ENCODE measurements at places on chromosomes 7 and 10.

DNA sequence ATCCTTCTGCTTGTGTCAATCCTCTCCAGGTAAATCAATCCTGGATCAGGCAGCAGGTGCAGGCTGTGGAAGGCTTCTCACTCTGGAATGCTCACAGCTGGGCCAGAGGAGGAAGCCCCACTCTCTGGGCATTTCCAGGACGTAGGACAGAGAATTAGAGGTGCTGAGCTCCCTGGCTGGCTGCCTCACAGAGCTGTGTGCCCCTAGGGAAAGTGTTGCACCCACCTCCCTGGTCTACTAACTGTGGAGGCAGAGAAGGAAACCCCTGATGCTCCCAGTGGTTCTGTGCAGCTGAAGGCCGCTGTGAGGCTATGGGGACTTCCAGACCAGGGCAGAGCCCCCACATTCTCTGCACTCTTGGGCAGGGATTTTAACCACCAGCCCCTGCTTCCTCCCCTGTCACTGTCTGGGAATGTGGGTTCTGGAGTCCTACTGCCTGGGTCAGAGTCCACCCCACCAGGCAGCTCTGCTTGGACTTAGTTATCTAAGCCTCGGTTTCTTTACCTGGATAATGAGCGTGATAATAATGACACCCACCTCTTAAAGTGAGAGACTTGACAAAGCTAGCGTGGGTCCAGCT, 73.5 kb upstream of the EEPD1 start:
- DNase-seq, result no peak

- DNase-seq, result no peak
Measured at GRCh38 chr10:130195746-130196294, 59.6 kb downstream of the GLRX3 start.

DNA sequence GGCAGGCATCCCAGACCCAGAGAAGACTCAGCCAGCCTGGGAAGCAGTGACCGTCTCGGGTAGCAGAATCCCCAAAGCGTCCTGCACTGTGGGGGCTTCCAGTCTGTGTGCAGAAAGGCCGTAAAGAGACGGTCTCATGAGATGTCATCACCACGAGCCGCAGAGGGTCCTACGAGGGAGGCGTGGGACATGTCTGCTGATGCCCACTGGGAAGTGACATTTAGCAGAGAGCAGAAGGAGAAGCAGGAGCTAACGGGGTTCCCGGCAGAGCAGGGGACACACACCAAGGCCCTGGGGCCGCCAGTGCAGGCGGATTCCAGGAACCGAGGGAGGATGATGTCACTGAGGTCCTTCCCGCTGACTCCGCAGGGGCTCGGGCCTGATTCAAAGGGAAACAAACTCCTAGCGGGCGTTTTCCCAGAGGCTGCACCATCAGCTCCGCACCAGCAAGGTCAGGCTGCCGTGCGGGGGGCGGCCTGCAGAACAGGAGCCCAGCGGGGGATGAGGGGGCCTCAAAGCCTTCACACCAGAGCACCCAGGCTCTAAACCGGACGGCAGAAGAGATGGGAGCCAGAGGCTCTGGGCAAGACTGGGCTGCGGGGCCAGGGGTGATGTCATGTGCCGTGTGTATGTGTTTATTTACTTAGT, 85.4 kb upstream of the PDGFA start:
- no peak for DNase-seq

DNA sequence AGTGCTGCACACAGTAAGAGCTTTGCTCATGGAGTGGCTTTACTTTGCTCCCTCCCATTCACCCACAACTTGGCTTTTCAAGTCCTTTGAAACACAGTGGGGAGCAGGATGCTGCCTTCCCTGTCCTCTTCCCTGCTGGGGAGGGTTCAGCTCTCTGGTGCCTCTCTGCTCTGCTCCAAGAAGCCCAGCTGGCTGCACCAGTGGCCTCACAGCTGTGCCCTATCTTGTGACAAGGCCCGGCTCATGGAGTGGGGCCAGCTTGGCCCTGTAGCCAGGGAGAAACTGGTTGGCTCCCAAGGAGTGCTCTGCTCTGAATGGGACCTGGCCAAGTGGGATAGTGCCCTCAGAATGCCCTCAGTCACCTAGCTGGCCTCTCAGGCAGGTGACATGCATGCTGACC, 212.3 kb upstream of the ZMIZ1 start:
- no peak for DNase-seq

DNA sequence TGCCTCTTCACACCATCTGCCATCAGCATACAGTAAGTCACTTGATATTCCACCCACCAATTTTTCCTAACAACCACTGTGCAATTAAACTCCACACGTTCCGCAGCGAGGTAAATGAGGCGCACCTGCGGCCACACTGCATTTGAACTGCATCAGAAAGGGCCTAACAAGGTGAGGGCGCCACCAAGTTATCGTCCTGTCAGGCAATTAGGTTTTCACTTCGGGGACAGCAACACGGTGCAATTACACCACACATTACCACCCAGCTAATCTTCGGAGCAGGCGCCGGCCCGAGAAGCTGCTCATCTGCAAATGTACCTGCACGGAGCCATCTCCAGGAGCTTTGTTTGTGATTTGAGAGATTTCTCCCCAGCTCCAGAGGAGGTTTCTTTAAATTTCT, 84.4 kb downstream of the EBF3 start:
- DNase-seq, result no peak

DNA sequence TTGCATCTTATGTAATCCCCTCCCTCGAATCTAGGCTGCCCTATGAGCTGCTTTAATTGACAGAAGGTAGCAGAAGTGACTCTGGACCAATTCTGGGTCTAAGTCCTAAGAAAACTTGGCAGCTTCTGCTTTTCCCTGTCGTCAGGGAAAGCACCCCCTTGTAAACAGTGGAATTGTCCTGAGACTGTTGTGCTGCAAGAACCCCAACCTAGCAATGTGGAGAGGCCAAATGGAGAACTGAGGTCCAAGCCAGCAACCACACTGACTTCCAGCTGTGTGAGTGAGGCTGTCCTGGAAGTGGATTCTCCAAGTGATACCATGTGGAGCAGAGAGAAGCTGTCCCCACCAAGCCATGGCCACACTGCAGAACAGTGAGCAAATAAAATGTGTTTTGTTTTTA, 75.5 kb downstream of the ARHGAP22 start:
- no peak for DNase-seq

DNA sequence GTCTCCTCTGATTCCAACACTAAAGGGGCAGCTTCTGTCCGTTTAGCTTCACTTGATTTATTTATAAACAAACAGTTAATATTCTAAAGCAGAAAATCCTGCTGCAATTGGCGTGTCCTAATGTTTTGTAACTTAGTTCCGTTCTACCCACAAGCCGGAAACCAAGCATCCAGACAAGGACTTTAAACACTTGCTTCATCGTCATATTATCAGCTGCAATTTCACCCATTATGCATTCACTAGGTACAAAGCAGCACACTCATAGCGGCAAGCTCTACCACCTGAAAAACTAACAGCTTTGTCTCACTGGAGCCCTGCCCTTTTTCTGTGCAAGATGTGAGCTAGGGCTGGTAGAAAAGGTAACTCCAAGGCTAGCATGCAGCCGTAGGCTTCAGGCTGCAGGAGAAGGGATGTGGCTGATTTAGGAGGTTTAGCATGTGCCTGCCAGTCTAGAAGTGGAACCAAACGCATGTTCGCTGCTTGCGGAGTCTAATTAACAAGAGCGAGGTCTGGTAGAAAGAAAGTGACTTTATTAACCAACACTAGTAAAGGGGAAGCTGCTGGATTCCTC, 43.7 kb upstream of the BPGM start:
- DNase-seq, result no peak

DNA sequence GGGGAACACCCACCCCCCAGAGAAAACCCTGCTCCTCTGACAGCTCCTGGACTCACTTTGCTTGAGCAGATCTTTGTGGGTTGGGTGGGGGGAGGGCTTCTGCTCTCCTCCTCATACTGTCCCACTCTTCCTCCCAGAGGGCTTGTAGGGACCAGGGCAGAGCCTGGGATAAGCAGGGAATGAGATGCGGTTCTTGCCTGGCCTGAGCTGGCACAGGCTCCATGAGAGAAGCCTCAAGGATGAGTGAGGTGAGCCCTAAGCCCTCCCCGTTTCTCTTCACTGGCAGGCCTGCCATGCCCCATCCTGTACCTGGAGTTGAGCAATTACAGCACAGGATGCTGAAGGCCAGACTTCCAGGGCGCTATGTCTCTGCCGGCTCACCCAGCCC, 134.7 kb downstream of the ADAM12 start:
- DNase-seq, result no peak

DNA sequence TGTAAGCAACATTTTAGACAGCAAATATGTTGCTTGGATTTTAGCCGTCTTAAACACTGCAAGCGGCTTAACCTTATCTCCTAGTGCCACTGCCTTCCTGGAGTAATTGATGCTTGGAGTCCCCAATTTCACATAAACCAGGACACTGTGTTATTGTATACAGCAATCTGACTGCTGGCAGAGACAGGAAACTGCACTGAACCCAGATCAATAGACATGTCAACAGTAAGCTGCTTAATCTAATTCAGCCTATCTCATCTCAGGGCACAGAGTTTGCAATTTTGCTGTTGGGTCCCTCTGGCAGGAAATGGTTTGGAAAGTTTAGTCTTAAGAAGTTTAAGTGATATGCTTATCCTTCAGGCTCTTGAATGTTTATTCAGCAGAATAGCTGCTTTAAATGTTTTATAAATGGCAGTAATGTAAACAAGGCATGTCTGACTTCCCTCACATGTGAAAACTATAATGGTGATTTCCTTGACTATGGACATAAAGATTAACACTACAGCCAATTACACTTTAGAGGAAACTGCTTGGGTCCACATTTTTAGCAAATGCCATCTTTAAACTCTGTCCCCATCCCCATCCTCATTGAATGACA, 598.6 kb downstream of the PARD3 start:
- DNase-seq, result no peak

GRCh38 chr10:68172324-68172723, 59.6 kb downstream of the ATOH7 start:
- DNase-seq, result no peak

- no peak for DNase-seq
Measured at GRCh38 chr10:76509446-76509845, 1078.0 kb downstream of the LRMDA start.

GRCh38 chr7:141072548-141073172, 1.2 kb upstream of the TMEM178B start:
- no peak for DNase-seq

- DNase-seq, result no peak
Measured at GRCh38 chr10:110646417-110647135, 2.4 kb downstream of the RBM20 start.

DNA sequence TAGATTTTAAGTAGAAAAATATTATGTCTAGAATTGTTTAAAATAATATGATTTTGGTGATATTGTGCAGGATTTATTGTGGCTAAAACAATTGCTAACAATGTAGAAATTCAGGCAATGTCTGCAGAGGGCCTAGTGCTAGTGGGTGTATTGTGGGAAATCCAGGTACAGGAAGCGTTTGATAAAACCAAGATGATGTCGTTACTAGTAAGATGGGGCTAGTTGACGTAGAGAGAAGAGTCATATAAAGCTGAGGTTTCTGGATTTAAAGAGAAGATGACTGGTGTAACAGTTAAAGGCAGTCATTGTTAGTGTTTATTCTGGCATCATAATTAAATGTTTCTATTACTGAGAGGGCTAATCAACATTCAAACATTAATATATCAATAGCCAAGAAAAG, 43.5 kb downstream of the ADK start:
- DNase-seq, result no peak

All from GM12864 (cell line).